Occipital lobe (tissue), 3 donors: ENCODE measurements at places on chromosomes 13 and 19. TPM values are rescaled to one million over a fixed set of nuclear protein-coding genes. Genes with fewer than 3 reads are reported as not detected.
A peak's percentile ranks its signal among the peaks of the same experiment; 100 is the strongest.

Gene TMEM255B
- under 0.01 TPM for total RNA-seq

DNA sequence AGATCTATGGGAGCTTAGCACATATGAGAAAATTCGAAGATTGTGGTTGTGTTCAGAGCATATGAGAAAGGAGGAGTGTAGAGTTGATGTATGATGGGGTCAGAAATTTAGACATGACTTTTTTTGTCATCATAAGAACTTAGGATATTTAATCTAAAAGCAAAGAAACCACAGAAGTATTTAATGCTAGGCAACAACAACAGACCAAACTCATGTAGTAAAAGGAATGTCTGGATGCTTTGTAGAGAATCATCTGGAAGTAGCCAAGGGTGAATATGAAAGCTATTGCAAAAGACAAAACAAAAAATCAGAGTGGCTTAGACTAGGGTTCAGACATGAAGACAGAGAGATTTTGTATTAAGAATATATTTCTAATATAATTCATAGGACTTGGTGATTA is 190.3 kb downstream of the SLITRK1 start:
- DNase-seq, result no peak

- no peak for DNase-seq
Observed at GRCh38 chr19:41682437-41682836, 5.6 kb downstream of the CEACAM7 start.

GRCh38 chr13:40139896-40140520 is 484.5 kb downstream of the COG6 start:
- no peak for DNase-seq

- DNase-seq, result peak; percentile 73
Observed at GRCh38 chr19:52942386-52943133, 19.3 kb upstream of the ZNF888 start.
